Occipital lobe (tissue), 3 donors: ENCODE measurements at places on chromosomes 3 and 15. TPM values are rescaled to one million over a fixed set of nuclear protein-coding genes. Genes with fewer than 3 reads are reported as not detected.
A peak's percentile ranks its signal among the peaks of the same experiment; 100 is the strongest.

DNA sequence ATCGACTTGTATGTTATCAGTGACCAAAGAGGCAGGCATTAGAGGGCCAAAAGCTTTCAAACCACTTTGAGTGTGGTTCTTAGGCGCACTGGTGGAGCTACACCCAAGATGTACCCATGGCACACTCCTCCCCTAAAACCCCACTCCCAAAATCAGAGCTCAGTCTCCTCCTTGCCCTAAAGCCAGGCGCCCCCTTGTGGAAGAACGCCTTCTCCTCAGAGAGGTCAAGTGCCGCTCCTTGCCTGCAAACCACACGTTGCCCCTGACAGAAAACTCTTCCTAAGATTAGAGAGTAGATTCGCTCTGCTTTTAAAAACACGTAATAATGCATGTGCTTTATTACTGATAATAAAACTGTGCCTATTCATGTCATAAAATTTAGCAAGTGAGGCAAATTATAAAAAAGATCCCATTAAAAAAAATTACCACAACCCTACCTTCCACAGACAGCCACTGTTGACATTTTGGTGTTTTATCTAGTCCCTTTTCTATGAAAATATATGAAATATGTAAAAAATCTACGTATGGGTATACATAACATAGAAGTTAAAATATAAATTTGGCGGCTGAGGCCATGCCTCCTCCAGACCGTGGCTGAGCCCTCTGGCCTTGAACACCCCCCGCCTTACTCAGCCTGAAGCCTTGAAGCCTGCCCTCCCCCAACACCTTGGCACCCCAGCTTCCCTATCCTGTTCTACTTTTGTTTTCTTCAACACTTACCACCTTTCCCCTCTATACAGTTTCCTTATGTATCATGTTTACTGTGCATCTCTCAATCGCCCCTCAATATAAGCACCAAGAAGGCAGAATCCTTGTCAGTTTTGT, 33.5 kb downstream of the BCL2L10 start:
- peak; percentile 35 for DNase-seq

DNA sequence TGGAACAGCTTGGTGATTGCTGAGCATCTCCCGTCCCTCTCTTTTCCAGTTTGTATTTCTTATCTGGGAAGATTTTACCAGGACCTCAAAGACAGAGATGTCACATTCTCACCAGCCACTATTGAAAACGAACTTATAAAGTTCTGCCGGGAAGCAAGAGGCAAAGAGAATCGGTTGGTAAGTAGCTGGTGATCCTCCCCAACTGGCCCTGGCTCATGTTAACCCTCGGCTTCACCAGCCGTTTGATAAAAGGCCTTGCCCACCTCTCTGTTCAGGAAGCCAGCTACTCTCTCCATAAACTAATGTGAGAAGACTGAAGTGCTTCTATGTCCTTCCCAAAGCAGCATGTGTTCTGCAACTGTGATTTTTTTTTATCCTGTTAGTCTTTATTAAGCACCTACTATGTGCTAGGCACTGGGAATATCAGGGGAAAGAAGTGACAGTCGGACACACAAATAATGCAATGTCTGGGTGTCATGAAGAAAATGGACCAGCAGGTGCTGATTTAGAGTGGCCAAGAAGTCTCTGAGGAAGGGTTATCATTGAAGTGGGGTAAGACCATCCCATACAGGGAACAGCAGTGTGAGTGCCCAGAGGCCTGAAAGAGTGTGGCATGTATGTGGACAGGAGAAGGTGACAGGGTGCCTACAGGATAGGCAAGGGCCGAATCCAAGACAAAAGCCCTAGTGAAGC, 1.2 kb downstream of the MANF start:
- DNase-seq, result no peak

The CCDC191 gene
- total RNA-seq, result 6.6 TPM

The TERC gene
- 102 TPM for total RNA-seq

- DNase-seq, result no peak
Measured at GRCh38 chr3:74491874-74492273, 122.6 kb downstream of the CNTN3 start.

The LMAN1L gene
- total RNA-seq, result not detected

DNA sequence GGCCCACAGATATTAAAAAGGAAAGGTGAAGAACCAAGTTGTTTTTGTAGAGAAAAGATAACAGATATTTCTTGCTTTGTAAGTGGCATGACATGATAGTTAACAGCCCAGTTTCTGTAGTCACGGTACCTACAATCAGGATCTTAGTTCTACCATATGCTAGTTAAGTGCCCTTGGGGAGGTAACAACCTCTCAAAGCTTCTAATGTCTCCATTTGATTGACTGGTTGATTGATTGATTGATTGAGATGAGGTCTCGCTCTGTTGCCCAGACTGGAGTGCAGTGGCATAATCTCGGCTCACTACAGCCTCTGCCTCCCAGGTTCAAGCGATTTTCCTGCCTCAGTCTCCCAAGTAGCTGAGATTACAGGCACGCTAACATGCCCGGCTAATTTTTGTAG, 28.5 kb downstream of the SENP5 start:
- DNase-seq, result no peak
